AG09309 (cell line): ENCODE measurements at places on chromosomes 12 and 14.

DNA sequence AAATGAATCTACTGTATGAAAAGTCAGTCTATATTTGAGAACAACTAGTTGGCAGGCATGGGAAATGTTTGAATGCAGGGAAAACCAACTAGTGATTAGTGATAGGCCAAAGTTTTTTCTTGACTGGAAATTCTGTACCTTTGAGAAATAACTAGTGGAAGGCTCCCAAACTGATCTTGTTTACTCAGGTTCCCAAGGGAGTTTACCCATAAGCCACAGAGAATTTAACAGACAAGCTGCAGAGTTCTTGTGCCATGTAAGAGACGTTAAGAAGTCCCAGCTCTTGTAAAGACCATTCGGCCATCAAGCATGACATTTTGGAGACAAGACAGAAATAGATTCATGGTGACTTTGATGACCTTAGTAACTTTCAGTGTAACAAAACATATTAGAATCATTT is 1882.8 kb upstream of the SEL1L start:
- no peak for DNase-seq

- DNase-seq: no peak
These were observed 13.7 kb downstream of the DDX54 start for GRCh38 chr12:113171543-113171942.

- DNase-seq: no peak
These were observed 32.4 kb downstream of the FOXN3 start for GRCh38 chr14:89384636-89385035.

DNA sequence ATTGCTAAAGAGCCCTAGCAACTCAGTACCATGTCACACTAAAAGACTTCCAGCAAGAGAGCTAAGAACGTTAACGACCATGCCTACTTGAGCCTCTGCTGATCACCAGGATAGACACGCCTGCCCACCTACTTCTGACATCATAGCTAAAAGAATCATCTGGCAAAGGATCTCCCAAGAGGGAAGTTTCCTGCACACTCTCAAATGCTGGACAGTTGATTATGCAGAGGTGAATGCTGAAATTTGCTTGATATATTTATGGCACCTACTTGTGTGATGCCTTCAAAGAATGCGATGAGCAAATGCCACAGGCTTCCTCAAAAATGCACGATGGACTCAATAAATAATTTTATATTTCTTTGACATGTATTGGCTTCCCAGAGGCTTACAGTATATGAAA is 113.6 kb downstream of the GALC start:
- no peak for DNase-seq

DNA sequence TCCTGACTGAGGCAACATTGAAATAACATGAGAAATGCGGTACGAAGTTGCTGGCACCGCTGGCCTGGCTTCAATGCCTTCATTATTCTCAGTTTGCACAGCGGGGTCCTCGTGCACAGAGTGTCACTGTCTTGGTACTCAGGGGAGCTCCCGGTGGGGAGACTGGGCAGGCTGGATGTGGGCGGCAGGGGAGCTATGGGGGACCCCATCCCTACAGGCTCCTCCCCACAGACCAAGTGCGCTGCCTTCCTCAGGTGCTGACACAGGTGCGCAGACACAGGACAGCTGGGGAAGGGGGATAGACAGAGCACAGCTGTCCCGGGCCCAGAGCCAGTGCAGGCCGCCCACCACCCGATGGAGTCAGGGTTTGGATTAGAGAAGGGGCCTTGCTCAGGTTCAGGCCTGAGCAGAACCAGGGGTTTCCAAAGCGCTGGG is 270.1 kb downstream of the ADGRD1 start:
- DNase-seq: no peak

GRCh38 chr14:96895658-96896271 is 98.6 kb downstream of the VRK1 start:
- DNase-seq: no peak

DNA sequence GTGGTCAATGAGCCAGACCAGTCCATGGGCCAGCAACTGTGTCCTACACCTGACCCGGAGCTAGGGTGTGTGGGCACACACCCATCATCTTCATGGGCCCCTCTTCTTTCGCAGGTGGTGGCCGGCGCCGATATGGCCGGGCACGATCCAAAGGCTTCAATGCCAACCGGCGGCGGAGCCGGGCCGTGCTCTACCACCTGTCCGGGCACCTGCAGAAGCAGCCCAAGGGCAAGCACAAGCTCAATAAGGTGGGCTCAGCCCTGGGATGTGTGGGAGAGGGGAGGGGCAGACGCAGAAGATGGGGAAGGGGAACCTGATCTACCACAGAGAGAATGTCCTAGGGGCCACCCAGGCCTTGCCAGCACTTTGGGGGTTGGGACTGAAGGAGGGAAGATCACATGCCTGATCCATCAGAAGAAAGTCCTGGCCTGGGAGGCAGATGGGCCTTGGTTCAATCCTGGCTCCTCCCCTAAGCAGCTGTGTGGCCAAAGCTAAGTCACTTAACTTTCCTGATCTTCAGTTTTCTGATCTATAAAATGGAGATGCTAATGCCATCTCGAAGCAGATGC is 3.8 kb downstream of the KCNH3 start:
- DNase-seq: no peak

DNA sequence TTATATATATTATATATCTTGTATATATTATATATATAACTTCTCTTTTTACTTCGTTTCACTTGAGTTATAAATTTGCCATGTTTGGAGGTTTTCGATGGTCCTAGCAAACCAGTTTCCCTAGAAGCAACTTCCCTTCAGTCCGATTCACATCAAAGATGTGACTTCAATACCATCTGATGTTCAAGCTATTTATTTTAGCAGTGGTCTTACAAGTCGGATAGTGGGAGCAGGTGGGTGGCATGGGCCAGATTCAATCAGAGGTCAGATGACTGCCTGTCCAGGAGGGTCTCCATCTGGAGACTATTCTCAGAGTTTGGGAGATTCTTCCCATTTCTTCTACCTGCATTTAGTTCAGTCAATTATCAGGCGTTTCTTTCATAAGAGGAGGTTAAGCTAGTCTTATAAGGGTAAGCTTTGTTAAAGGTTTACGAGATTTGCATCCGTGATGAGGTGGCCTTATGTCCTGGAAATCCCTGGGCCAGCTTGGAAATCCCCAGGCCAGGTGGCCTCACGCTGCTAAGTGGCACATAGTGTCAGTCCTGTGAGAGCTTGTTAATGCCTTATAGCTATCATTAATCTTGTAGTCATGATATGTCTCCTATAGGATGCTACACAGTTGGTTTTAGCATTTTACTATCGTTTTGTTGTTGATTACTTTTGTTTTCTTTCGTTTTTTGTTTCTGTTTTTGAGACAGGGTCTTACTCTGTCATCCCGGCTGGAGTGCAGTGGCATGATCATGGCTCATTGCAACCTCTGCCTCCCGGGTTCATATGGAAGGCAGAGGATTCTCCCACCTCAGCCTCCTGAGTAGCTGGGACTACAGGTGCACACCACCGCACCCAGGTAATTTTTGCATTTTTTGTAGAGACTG is 145.8 kb downstream of the BICD1 start:
- DNase-seq: no peak

DNA sequence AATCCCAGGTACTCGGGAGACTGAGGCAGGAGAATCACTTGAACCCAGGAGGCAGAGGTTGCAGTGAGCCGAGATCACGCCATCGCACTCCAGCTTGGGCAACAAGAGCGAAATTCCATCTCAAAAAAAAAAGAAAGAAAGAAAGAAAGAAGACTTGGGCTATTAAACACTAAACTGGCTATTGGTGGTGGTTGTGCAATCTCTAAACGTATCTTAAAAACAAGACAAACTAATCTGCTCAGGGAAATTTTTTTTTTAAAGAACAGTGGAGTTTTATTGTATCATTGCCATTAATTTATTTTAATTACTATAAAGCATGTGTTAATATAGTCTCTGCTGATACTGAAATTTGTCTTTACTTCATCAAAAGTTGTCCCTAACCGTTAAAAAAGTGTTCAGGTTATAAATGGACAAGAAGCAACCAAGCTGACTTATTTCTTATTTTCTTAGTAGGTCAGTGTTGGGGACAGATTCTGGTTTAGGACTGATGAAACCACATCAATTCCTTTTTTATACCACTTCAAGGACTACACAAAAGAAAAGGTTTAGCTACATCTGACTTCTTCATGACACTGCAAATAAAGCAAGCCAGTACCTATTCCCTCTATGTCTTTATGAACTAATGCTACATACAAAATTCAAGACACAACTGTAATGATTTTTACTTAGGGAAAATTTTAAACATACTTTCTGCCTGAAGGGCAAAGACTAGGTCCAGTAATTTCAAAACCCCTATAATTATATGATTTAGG is 68.7 kb upstream of the KRAS start:
- no peak for DNase-seq

DNA sequence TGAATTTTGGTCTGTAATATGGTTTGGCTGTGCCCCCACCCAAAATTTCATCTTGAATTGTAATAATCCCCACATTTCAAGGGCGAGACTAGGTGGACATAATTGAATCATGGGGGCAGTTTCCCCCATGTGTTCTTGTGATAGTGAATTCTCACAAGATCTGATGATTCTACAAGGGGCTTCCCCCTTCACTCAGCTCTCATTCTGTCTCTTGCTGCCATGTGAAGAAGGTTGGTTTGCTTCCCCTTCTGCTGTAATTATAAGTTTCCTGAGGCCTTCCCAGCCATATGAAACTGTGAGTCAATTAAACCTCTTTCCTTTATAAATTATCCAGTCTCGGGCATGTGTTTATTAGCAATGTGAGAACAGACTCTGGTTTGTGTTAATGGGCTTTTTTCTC is 5.9 kb downstream of the LRRC9 start:
- no peak for DNase-seq

- no peak for DNase-seq
These were observed 98.6 kb downstream of the TNFAIP2 start for GRCh38 chr14:103221781-103222358.

- no peak for DNase-seq
These were observed 104.7 kb upstream of the IFNG-AS1 start for GRCh38 chr12:67884596-67884995.

- no peak for DNase-seq
These were observed 274.9 kb upstream of the RTL1 start for GRCh38 chr14:101178184-101179072.

DNA sequence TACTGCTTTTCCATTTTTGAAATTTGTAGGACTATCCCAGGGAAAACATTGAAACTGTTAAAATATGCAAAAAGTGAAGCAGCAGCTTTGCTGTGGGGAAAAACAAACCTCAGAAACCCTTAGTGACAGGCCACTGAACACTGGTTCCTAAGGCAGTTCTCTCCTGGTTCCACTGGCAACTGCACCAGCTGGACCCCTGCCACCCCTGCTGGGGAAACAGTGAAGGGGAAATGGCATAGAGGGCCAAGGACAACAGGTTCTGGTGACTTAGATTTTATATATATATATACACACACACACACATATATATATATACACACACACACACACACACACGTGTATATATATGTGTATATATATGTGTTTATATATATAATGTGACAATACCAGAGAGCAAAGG is 16.2 kb upstream of the KRT7 start:
- no peak for DNase-seq

DNA sequence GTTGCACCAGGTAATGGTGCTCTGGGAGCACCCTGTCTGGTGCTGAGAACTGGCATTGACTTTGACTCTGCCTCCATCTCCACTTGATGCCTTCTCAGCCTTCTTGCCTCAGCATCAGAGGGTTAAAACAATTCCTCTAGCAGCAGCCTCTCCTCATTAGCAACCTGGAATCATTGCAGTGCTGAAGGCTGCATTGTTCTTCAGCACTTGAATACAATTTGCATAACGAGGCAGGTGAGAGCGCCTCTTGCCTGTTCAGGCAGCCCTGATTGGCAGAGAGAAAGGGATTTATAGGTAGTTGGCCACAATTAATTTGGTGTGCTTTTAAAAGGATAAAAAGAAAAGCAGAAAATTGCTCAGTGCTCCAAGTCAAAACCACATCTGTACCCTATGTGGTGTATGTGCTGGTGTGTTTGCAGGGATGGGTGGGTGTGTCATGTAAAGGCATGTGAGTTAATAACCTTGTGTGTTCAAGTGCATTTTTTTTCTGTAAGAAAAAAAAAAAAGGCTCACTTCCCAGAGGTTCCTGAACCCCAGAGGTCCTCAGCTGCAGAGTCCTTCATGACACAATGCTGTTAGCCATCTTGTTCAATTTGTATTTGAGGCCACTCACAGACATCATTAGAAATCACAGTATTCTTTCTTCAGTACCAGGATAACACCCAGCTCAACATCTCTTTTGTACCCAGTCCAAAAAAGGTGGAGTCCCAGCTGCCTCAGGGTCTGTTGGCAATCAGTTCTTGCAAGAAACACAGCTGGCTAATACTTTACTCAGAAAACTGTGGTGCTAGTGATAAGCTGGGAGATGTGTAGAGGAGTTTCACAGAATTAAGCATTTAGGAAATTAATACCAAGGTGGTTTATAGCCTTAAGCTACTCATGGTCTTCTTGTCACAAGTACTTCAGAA is 385.6 kb downstream of the GRIN2B start:
- DNase-seq: no peak

- no peak for DNase-seq
These were observed 85.3 kb downstream of the MAPKAPK5 start for GRCh38 chr12:111927346-111927745.
